ENCODE measurements at places on chromosomes 13 and 19.

- DNase-seq = no peak
Observed at GRCh38 chr19:47331931-47332547, at the start of gene C5AR2. TSS of gene C5AR2 (plus strand) at chr19:47332175. CDS start at chr19:47340800, 8,625 bp downstream.

GRCh38 chr13:34869696-34870095, 72.4 kb upstream of the NBEA start:
- no peak for DNase-seq

DNA sequence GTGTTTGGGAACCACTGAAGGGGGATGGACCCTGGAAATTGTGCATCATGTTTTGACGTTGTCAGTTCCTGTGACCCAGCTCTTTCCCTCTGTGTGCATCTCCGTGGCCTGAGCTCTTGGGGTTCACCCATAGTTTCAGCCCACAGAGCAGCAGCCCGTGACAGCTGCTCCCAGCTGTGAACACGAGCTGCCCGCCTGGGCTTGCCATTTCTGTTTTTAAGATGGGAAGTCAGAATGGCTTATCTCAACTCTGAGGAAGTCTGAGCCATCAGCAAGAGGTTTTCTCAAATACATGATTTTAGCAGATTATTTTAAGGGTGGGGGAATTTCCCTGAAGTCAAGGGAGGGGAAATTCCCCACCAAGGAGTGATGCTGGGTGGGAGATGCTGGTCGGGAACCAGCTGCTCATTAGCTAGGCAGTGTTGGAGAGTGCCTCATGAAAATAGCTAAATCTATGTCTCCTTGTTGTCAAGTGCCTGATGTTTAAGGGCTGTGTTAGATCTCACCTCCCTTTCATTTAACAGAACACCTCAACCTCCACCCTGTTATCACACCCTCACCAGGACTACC, 34.8 kb upstream of the C1QTNF9 start:
- peak; percentile 36 for DNase-seq

- no peak for DNase-seq
Observed at GRCh38 chr13:25881971-25882451, 169.8 kb downstream of the SHISA2 start.

GRCh38 chr19:42360787-42361544, 29.1 kb downstream of the CNFN start:
- DNase-seq = no peak

- no peak for DNase-seq
Observed at GRCh38 chr13:93955904-93956303, 523.6 kb downstream of the DCT start.

DNA sequence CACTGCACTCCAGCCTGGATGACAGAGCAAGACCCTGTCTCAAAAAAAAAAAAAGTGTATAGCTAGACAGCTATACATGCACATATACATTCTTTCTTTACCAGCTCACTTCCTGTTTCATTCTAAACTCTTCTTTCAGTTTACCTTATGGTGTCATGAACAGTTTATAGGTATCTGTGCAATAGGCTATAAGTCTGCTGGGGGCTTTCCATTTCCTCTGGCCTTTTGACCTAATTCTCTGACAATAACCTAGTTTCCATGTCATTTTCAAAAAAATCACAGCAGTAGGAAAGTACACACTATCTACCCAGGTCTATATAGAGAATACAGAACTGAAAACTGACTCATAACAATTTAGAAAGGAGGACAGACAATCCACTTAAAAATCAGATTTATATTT, 24.4 kb upstream of the URAD start:
- no peak for DNase-seq

DNA sequence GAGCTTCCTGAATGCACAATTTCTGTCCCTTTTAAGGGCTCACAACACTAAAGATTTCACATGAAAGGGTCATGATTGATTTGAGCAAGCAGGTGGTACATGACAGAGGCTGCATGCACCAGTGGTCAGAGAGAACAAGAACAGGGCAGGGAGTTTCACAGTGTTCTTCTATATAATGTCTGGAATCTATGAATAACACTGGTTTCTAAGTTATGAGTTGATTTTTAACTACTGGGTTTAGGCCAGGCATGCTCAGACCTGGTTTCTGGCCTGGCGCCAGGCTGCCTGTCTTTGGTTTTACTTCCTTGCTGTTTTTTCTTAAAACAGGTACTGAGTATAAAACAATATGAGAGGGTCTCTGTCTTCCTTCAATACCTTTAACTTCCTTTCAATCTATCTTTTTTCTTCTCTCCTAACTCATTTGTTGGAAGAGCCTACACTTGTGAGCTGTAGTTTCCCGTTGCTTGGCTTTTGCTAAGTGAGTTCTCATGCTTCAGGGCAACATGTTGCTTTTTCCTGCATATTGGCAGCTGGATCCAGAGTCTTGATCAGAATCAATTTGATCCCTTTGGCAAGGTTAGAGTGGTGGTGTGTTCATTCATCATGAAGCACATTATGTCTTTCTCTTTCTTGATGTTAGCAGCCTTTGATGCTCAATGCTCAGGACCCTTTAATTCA, 38.5 kb upstream of the FGF14 start:
- no peak for DNase-seq

DNA sequence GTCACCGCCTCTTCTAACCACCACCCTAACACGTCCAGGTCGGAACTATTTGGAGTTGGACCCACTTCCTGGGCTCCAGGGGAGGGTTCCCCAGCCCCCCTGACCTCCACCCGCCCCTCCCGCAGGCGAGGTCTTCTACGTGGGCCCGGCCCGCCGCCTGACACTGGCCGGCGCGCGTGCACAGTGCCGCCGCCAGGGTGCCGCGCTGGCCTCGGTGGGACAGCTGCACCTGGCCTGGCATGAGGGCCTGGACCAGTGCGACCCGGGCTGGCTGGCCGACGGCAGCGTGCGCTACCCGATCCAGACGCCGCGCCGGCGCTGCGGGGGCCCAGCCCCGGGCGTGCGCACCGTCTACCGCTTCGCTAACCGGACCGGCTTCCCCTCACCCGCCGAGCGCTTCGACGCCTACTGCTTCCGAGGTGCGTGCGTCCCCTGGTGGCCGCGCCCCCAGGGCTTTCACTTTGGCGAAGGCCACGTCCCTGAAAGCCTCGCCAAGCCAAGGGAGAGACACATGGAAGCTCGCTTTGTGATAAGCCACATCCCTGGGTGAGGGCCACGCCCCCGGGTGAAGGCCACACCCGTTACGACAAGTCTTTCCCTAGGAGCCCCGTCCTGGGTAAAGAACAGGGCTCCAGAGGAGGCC, 13.2 kb downstream of the NCAN start:
- DNase-seq = peak; percentile 71

All from activated gamma-delta T cell treated with Interleukin-2 at 50 U/mL for 16 hours (primary cell).